Progenitor cell of endocrine pancreas (in vitro differentiated cells): ENCODE measurements at places on chromosomes 11 and 22.
A peak's percentile ranks its signal among the peaks of the same experiment; 100 is the strongest.

GRCh38 chr11:120280600-120281051 is 40.7 kb downstream of the POU2F3 start:
- DNase-seq, result no peak

DNA sequence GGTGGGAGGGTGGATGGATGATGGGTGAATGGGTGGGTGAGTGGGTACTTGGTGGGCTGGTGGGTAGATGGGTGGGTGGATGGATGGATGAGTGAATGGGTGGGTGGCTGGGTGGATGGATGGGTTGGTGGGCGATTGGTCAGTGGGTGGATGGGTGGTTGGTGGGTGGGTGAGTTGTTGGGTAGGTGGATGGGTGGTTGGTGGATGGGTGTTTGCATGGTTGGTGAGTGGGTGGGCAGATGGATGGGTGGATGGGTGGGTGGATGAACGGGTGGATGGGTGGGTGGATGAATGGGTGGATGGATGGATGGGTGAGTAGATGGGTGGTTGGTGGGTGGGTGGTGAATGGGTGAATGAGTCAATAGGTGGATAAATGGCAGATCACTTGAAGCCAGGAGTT is 43.0 kb upstream of the LRRC32 start:
- no peak for DNase-seq

- DNase-seq, result no peak
Observed at GRCh38 chr22:19983741-19984140, 32.9 kb downstream of the ARVCF start.

DNA sequence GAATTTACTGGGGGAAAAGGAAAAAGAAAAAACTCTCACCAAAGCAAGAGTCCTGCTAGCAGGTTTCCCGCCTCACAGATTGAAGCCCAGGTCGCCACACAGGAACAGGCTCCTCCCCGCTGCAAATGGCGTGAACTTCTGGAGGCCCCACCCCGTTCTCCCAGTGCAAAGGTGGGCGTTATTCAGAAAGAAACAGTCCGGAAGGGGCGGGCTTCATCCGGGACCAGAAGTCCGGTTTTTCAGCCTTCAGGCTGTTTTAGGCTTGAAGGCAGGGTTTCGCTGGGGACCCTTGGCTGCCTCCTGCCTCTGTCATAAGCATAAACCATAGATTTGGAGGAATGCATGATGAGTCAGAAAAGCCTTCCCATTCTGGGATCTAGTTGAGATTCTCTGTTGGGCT is 148.3 kb upstream of the POU2AF2 start:
- peak; percentile 48 for DNase-seq

DNA sequence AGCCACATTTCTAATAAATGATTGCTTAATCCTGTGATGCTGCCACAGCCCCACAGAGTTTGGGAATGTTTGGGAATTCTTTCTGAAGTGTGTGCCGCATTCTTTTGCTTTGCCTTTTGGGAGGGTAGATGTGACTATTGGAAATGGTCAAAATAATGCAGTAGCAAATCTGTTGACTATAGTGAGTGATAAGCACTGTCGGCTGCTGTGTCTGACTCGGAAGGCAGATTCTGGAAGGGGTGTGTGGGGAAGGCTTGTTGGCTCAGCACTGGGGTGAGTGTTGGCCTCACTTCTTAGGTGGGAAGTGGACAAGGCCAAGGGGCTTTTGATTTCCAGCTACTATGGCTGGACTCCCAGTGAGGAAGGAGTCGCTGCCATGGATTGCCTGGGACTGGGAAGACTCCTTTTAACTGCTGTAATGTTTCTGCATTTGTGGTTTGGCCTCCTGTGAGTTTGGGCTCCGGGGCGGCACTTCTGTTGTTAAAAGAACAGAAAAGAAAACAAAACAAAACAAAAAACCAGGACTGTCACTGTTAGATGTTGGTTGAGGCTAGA is 20.1 kb downstream of the ZBTB16 start:
- DNase-seq, result no peak

DNA sequence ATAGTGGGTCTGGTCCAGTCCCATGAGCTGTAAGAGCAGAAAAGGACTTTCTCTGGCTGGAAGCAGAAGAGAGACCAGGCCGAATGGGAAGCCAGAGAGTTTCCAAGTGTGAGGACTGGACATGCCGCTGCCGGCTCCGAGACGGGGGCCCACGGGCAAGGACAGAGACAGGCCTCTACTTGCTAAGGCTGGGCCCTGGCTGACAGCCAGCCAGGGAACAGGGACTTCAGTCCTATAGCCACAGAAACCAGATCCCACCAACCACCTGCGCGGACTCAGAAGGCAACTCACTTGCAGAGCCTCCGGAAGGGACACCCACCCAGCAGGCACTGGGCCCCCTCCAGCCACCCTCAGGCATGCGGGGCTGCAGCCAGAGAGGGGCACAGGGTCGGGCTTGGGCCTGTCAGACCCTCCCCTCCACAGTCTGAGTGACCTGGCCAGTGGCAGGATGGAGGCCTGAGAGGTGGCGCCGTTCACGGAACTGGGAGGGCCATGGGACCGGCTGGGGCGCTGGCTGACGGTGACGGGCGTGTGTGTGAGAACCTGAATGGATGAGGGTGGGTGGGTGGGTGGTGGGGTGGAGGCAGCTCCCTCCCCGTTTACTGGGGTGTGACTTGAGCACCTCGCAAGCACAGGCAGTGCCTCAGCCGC is 47.8 kb upstream of the A4GALT start:
- no peak for DNase-seq

DNA sequence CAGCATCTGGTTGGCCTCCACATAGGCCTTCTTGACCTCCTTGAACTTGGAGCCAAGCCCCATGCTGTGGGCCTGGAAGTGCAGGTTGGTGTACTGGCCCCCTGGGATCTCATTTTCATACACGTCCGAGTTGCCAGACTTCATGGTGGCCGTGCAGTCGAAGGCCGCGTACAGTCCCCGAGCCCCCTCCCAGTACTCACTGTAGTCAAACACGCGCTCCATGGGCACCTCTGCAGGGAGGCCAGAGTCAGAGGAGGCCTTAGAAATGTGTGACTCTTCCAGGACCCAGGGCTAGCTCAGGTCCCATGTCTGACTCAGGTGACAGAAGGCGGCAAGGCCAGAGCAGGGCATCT is 6.7 kb upstream of the LRFN4 start:
- DNase-seq, result no peak

GRCh38 chr22:23753385-23753784 is 840 bp downstream of the VPREB3 start:
- DNase-seq, result no peak

GRCh38 chr22:40932396-40932795 is 18.8 kb upstream of the RBX1 start:
- DNase-seq, result no peak

DNA sequence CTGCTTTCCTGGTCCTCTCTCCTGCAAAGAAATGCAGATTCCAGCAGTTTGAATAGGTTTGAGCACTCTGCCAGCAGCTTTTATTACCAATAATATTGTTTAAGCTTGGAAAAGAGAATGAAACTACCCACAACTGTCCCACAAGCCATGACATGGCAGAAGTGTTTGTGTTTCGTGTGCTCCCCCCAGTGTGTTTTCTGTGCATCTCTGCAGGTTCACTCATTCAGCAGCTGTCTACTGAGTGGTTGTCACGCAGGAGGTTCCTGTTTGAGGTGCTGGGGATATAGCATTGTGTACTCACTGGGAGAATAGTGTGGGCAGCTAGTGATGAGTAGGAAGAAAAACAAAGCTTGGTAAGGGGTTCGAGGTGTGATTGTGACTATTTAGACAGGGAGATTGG is 55.3 kb upstream of the SUSD2 start:
- no peak for DNase-seq

DNA sequence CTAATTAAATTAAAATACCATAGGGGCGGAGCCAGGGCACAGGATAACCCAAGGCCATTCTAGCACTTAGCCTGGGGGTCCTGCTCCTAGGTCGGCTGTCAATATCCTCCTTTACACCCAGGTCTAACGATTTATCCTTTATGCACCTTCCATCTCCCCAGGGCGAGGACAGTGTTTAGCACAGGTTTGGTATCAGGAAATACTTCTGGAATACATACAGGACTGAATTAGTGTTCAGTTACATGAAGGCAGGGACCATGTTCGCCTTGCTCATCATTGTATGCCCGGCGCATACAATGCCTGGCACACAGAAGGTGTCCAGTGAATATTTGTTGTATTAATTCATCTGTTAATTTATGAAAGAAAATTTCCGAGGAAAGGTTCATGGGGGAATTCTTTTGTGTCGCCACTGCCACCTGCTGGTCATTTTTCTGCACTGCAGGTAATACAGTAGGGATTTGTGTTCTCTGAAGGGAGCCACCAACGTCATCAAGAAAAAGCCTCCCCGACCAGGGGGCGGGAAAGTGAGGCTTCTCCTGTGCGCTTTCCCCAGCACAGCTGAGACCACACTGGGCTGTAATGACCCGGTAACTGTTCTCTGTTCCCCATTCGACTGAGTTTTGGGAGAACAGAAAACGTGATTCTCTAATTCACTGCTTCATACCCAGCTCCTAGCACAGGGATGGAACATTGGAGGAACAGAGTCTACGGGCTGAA is 68.7 kb upstream of the ASPHD2 start:
- DNase-seq, result peak; percentile 70

- DNase-seq, result no peak
Observed at GRCh38 chr11:34633990-34634693, 13.2 kb downstream of the EHF start.

GRCh38 chr11:108609682-108610081 is 16.1 kb upstream of the EXPH5 start:
- DNase-seq, result no peak

GRCh38 chr11:59173080-59173963 is 1.4 kb downstream of the DTX4 start:
- DNase-seq, result peak; percentile 40

GRCh38 chr11:74696939-74697675 is 34.1 kb downstream of the CHRDL2 start:
- no peak for DNase-seq

GRCh38 chr11:11265994-11266606 is 87.0 kb downstream of the CSNK2A3 start:
- DNase-seq, result peak; percentile 41

DNA sequence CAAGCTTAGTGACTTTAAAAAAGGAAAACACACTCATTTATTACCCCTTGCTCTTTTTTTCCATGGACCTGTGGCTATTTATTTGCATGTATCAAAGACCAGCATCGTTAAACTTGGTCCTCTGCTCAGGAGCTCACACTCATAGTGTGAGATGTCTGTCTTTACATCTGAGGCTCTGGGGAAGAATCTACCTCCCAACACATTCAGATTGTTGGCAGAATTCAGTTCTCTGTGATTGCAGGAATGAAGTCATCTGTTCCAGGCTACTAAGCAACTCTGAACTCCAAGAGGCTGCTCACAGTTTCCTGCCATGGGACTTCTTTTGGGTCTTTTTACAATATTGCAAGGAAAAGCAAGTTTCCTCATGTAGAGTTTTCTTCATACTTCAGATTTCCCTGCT is 138.8 kb downstream of the LRRC4C start:
- DNase-seq, result no peak

GRCh38 chr11:34988294-34989255 is 72.2 kb downstream of the PDHX start:
- no peak for DNase-seq

DNA sequence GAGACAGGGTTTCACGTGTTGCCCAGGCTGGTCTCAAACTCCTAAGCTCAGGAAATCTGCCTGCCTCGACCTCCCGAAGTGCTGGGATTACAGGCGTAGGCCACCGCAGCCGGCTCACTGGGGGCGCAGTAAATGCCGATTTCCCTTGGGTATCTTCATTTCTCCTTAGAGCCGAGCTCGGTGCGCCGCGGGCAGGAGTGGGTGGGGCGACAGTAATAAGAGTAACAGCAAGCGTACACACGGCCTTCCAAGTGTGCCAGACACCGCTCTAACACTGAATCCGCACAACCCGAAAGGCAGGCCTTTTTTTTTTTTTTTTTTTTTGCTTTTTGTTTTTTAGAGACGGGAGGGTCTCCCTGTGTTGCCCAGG is 500 bp upstream of the ADSL start:
- no peak for DNase-seq

DNA sequence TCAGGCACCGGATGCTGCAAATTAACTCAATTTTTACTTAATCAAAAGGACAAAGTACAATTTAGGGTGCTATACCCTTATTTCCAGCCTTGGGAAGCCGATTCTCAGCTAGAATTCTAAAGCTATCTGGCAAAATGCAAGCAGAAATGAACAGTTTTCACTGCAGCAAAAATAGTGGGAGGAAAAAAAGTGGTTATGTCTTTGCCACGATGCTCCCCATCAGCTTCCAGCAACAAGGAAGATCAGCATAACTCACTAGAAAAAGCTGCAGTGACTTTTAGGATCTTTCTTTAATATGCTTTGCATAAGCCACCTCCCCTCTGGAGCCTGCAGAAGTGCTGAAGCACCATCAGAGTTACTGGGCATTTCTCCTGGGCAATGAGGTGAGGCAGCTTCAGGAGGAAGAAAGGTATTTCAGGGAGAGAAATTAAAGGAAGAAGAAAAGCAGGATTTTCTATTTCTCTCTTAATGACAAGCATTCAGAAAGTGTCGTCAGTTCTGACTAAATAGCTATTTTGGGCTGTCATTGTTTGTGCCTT is 702.9 kb downstream of the DLG2 start:
- no peak for DNase-seq

GRCh38 chr11:27295928-27296327 is 67.1 kb downstream of the CCDC34 start:
- no peak for DNase-seq

GRCh38 chr11:83736684-83737083 is 450.5 kb upstream of the CCDC90B start:
- DNase-seq, result no peak

DNA sequence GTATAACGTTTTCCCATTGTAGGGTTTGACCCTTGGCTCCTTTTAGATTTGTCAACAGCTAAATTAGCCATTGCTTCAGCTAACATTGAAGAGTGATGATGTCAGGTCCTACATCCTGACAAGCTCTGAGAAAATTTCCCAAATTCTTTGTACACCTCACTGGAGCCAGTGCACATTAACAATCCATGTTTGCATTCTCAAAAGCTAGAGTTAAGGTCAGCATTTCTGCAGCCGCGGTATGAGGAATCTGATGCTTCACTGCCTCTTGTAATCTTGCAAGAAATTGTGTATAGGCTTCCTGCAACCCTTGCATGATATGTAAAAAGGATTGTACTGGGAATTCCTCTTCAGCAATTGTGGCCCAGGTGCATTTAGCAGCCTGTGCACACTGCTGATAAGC is 33.1 kb upstream of the NCAM1 start:
- DNase-seq, result no peak

DNA sequence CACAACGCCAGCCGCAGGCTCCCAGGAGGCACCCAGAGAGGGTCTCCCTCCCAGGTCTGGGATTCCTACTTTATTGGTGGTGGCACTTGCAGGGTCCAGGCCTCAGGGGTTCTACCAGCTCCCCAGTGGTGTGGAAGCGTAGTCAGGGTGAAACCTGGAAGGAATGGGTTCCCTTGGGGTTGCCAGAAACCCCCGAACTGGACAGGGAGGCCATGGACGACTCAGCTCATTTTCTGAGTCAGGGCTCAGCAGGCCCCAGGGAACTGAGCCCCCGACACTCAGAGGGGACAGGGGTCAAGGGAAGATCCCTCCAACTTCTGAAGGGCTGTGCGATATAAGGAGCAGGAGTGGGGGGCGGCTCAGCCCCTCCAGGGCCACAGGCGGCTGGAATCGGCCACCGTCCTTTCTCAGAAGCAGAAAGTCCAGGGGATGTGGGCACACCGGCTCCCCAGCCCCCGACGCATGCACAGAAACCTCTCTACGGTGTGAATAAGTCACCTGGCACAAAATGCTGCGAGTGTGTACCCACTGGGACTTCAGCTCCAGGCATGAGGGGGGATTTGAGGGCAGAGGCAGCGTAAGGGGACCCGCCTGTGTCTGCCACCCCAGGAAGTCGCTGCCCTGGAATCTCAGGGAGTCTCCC is 25.1 kb downstream of the MRGPRG start:
- no peak for DNase-seq
